ENCODE measurements at places on chromosomes 16 and 17.
A peak's percentile ranks its signal among the peaks of the same experiment; 100 is the strongest.

- DNase-seq = no peak
Observed at GRCh38 chr16:375927-376816, 5.6 kb downstream of the PGAP6 start.

GRCh38 chr17:33099252-33099651, 107.6 kb downstream of the SPACA3 start:
- no peak for DNase-seq

DNA sequence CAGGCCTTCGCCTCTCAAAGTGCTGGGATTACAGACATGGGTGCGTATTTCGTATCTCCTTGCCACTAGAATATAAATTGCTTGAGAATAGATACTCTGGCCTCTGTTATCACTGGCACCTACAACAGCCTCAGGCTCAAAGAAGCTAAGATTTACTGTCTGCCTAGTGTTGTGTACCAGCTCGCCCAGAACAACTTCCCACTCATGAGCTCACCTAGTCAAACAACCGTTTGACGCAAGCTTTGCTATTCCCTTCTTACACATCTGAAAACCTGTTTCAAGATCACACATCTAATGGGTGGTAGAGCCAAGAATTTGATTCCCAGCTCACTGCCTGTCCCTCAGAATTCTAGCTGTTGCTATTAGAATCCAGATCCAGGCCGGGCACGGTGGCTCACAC, 24.4 kb downstream of the MIS12 start:
- no peak for DNase-seq

- no peak for DNase-seq
Observed at GRCh38 chr16:8572063-8572918, 18.0 kb downstream of the TMEM114 start.

DNA sequence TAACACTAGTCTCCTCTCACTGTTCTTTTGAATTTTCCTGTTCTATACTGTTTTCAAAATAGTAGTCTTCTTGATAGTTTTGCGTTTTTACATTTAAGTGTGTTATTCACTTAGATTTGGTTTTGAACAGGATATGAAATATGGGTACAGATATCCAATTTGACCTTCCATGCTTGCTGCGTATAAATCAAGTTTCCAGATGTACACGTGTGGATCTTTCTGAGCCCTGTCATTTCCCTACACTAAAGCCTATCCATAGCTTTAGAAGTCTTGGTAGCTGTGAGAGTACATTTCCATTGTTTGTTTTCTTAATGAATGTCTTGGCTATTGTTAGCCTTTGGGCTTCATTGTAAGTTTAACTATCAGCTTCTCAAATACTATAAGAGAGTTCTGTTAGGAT, 20.4 kb downstream of the CYLD start:
- no peak for DNase-seq

DNA sequence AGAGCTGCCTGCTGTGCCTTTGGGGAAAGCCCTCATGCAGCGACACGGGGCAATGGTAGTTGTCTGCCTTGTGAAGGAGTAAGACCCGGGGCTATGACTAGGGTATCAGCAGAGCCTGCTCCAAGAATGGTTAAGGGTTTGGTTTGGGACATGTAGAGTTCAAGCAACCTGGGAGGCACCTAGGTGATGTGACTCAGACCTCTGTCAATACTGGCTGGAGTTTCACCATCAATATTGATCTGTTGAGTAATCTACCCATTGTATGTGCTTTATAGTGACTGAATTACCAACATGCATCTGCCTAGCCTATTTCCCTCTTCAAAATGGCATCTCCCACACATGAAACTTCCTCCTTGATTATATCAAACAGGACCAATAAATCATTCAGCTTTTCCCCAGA, 398.4 kb upstream of the HSBP1 start:
- no peak for DNase-seq

DNA sequence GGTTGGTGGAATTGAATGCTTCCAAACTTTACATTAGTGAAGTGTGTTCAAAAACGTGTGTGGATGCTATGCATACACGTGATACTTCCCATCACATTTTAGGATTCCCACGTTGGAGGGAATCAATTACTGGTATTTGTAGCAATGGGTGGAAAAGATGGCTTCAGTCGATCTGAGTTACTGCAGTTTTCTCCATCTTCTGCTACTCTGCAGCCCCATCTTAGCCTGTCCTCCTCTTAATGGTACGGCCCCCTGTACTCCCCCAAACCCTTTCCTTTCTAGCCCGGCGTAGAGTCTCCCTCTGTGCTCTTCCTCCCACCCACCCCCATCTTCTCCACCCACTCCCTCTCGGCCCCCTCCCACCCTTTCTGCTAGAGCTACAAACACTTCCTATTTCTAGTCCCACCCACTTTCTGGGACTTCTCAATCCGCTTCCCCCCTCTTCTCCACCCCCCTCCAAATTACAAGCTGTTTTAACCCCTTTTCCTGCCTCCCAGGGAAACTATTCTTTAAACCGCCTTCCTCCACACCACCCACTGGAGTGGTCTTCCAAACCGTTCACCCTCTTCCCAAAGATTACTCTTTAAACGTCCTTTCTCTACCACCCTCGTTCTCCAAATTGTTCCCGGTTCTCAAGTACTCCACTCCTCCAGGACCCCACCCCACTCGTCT, 1.1 kb downstream of the CHTF8 start:
- no peak for DNase-seq

DNA sequence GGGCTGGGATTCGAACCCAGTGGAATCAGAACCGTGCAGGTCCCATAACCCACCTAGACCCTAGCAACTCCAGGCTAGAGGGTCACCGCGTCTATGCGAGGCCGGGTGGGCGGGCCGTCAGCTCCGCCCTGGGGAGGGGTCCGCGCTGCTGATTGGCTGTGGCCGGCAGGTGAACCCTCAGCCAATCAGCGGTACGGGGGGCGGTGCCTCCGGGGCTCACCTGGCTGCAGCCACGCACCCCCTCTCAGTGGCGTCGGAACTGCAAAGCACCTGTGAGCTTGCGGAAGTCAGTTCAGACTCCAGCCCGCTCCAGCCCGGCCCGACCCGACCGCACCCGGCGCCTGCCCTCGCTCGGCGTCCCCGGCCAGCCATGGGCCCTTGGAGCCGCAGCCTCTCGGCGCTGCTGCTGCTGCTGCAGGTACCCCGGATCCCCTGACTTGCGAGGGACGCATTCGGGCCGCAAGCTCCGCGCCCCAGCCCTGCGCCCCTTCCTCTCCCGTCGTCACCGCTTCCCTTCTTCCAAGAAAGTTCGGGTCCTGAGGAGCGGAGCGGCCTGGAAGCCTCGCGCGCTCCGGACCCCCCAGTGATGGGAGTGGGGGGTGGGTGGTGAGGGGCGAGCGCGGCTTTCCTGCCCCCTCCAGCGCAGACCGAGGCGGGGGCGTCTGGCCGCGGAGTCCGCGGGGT, at the start of gene CDH1:
Gene CDH1, plus strand, starts transcription at position 247 of the 684 bp plus-strand sequence. Its CDS starts 124 bp downstream, at position 371.
- no peak for DNase-seq

DNA sequence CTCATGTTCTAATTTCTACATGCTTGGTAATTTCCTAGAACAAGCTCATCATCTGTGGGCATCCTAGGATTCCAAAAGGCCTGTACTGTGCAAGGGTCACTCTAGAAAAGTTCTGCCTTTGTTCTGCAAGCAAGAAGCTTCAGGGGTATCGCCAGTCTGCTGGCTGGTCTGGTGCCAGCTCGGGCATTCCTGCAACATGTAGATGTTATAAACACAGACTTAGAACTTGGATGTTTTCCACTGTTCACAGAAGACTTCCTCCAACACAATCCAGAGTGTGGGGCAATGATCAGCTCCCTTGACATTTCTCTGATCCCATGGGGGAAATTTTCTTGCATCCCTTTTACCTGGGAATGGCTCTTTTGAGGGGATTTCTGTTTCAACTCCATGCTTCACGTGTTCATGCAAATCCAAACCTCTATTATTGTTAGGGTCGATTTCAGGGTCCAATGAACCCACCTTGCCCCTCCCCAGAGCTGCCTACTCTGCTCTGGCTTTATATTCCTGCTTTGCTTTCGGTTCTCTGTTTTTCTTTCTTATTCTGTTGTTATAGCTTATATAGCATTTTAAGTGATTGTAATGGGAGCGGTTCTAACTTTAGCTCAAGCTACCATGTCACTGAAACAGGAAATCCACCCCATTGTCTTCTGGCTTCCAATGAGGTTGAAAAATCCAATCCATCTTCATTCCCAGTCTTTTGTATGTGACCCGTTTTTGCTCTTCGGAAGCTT, 25.3 kb downstream of the UBE2O start:
- no peak for DNase-seq

- no peak for DNase-seq
Observed at GRCh38 chr17:4998027-4998731, 429 bp downstream of the KIF1C start.

DNA sequence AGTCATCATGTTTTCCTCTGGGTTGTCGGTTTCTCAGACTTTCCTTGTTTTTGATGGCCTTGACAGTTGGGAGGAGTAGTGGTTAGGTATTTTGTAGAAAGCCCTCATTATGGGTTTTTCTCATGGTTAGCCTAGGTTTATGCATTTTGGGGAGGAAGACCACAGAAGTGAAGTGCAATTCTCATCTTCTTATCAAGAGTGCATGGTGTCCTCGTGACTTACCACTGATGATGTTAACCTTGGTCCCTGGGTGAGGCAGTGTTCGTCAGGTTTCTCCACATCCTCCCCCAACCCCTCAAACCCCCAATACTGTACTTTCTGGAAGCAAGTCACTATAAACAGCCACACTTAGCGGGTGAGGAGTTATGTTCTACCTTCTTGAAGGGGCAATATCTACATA, 42.3 kb downstream of the BPTF start:
- no peak for DNase-seq

DNA sequence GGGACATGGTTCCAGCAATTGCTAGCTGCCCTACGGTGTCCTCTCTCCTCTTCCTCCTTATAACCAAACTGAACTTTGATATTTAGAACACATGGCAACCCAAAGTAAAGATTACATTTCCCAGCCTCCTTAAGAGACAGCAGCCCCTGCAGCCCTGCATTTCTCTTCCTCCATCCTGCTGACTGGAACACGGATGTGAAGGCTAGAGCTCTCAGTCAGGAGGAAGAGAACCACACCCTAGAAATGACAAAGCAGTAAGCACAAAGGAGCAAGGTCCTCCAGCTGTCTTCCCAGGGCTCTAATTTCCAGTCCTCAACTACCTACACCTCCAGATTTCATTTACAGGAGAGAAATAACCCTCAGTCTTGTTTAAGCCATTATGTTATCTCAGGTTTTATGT, 10.9 kb downstream of the DYNC1LI2 start:
- no peak for DNase-seq

DNA sequence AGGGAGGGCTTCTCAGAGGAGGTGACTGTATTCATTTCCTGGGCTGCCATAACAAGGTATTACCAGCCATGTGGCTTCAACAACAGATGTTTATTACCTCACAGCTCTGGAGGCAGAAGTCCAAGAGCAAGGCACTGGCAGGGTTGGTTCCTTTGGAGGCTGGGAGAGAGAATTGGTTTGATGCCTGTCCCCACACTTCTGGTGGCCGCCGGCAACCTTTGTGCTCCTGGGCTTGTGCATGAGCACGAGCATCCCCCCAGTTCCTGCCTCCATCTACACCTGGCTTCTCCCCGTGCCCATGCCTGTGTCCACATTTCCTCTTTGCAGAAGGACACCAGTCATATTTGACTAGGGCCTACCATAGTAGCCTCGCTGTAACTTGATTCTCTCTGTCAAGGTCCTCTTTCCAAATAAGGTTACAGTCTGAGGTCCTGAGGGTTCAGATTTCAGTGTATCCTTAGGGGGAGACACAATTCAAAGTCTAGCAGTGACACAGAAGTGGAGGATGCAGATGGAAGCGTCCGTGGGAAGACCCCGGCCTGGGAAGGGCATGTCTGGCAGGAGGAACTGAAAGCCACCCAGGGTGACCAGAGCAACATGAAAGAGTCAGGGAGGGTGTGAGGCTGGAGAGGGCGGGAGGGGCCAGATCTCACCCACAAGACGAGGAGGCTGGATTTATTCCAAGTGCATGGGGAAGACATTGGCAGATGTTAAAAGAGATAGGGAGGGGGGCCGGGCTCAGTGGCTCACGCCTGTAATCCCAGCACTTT, 188.2 kb upstream of the HSBP1 start:
- no peak for DNase-seq

DNA sequence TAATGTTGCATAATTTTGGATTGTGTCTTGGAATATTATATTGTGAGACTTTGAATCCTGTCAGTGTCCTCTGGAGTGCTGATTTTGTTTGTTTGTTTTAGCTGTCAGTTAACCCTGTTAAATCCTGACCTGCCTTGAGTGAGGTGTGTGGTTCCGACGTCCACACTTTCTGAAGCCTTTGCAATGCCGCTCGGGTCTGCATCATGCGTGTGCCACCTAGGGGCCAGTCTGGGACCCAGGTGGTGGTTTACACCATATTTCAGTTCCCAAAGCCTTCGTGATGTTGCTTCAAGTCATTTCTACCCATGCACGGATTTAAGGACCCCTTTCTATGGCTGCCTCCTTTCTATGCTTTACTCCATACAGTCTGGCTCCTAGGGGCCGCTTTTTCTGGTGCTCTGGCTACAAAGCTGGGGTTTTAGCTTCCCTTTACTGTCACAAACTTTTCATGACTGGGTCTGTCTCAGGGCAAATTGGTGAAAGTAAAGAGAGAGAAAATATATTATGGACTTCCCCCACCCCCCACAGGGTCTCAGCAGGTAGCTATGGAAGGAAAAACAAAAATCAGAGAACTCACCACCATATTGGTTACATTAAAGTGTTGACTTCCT, 11.4 kb upstream of the OR4D1 start:
- no peak for DNase-seq

DNA sequence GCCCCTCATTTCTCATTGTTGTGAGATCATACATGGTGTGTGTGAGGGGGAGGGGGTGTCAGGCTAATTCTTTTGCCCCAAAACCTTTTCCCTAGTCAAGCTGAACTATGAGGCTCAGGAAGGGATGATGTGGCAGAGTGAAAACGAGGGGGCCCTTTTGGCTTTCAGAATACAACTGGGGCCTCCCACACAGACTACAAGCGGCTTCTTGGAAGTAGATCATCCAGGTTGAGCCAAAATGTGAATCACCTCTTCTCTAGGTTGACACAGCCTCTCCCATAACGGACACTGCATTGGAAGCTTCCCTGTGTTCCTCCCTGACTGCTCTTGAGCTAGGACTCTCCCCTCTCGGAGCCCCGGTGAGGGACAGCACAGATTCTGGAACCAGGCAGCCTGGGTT, 2.3 kb upstream of the ALKBH5 start:
- no peak for DNase-seq

- DNase-seq = peak; percentile 53
Observed at GRCh38 chr17:82051776-82052637, at the start of the genes GPS1 and RFNG. Gene GPS1, plus strand, starts transcription at chr17:82051898. Its CDS starts 34 bp downstream, at chr17:82051932. Gene RFNG, minus strand, starts transcription at chr17:82051811. Its CDS starts 45 bp downstream, at chr17:82051766.

- no peak for DNase-seq
Observed at GRCh38 chr17:50584749-50585148, 24.2 kb downstream of the CACNA1G start.

- DNase-seq = no peak
Observed at GRCh38 chr17:61414141-61414935, 14.7 kb downstream of the TBX2 start.

GRCh38 chr17:55496094-55496881, 15.0 kb downstream of the SMIM36 start:
- DNase-seq = no peak
